ENCODE measurements at places on chromosomes 4 and X.

DNA sequence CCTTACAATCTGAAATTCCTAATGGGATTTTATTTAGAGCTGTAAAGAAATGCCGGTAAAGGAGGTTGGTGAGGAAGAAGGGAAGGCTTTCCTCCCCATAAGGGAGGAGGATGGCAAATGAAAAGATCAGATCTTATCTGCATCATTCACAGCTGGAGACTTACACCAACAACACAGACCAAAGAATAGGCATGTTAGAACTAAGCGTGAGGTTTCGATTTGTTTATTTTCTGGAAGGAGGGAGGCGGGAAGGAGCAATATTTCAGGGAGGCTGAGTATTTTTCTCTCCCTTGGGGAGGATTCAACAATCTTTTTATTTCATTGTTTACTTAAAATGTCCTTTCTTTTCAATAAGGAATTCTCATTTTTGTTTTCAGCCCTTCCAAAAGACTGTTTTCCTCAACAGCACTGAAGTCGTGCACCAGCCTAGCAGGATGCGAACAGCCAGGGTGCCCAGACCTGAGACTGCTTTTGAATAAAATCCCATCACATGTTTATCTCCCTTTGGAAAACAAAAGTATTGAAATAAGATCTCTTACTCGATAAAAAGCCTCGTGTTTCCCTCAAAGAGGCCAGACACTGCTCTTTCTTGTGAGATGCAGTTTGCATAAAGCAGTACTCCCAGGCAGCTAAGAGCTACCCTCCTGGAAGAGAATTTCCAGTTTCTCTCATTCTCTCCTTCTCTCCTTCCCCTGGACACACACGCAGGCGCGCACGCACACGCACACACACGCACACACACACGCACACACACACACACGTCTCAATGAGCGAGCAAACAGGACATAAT is 236.1 kb downstream of the MGST2 start:
- no peak overlapping the region for H3K27ac ChIP-seq
- peaks cover 17% of the 10 kb centered on the region for H3K4me1 ChIP-seq
- H3K36me3 ChIP-seq = no peaks in the 10 kb centered on the region
- DNase-seq = no peak

GRCh38 chr4:14792702-14793227 is 209.5 kb upstream of the CPEB2 start:
- no peak overlapping the region for H3K27ac ChIP-seq
- no peaks in the 10 kb centered on the region for H3K27me3 ChIP-seq
- H3K4me1 ChIP-seq = no peaks in the 10 kb centered on the region
- no peaks in the 10 kb centered on the region for H3K36me3 ChIP-seq
- DNase-seq = no peak
- H3K4me3 ChIP-seq = no peak overlapping the region

- H3K27ac ChIP-seq = no peak overlapping the region
- H3K36me3 ChIP-seq = no peaks in the 10 kb centered on the region
- no peaks in the 10 kb centered on the region for H3K27me3 ChIP-seq
Measured at GRCh38 chr4:168695288-168695687, 198.4 kb downstream of the PALLD start.

- no peak overlapping the region for H3K4me3 ChIP-seq
- no peak overlapping the region for H3K27ac ChIP-seq
- H3K27me3 ChIP-seq = no peaks in the 10 kb centered on the region
- DNase-seq = no peak
- H3K36me3 ChIP-seq = no peaks in the 10 kb centered on the region
- no peaks in the 10 kb centered on the region for H3K4me1 ChIP-seq
Measured at GRCh38 chr4:52648836-52649235, 10.3 kb downstream of the USP46 start.

DNA sequence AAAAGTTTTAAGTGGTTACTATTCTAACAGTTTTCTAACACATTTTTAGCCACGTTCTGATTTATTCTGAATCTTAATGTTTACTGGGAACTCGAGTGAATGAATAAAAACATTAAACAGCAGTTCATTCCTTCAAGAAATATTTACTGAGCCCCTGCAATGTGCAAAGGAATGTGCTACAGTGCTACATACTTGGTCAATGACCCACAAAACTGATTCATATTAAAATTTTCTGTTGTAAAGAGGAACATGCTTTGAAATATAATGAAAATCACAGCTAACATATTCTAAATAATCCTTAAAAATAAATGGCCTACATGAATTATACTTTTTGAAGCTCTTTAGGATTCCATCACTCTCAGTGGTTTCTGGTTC is 78.7 kb downstream of the ARAP2 start:
- no peak for DNase-seq
- no peak overlapping the region for H3K27ac ChIP-seq
- H3K27me3 ChIP-seq = no peaks in the 10 kb centered on the region
- no peaks in the 10 kb centered on the region for H3K36me3 ChIP-seq

DNA sequence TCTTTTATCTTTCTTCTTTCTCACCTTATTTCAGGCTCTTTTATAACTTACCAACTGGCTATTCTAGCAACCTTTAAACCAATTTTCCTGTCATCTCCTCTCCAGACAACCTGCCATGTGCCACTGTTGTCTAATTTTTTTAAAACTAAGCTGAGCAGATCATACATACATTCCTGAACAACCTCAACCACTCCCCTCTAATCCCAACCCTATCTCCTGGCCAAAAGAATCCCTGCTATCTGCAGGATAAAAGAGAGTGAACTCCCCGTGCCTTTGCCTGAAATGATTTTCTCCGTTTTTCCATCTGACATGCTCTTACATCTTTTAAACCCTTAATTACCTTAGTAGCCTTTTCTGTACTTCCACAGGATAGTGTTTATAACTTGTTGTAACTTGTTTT is 35.5 kb downstream of the DCUN1D4 start:
- DNase-seq = no peak
- H3K4me3 ChIP-seq = no peak overlapping the region
- H3K36me3 ChIP-seq = no peaks in the 10 kb centered on the region
- H3K27ac ChIP-seq = no peak overlapping the region

GRCh38 chrX:130952266-130953043 is 49.4 kb upstream of the ENOX2 start:
- H3K27me3 ChIP-seq = no peaks in the 10 kb centered on the region
- no peaks in the 10 kb centered on the region for H3K36me3 ChIP-seq
- H3K27ac ChIP-seq = no peak overlapping the region
- no peak overlapping the region for H3K4me3 ChIP-seq
- DNase-seq = no peak

GRCh38 chr4:52037689-52038102 is 403 bp downstream of the SGCB start:
- no peak for DNase-seq
- no peaks in the 10 kb centered on the region for H3K36me3 ChIP-seq
- no peaks in the 10 kb centered on the region for H3K27me3 ChIP-seq
- no peak overlapping the region for H3K27ac ChIP-seq
- H3K4me3 ChIP-seq = peak overlapping the region; percentile 60
- H3K4me1 ChIP-seq = peaks cover 8% of the 10 kb centered on the region

DNA sequence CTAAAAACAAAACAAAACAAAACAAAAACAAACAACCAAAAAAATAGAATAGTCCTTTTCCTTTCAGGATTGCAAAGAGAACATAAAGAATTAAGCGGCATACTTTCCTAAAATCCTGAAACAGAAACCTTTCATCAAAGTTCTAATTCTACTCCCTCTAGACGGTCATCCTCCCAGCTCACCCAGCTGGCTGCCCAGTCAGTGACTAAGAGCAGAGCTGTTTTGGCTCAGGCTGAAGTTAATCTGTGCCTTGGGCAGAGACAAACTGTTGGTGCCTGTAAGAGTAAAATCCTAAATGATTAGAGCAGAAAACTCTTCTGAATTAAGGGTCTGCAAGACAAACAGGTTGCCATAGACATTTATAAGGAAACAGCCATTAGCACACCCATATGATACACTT is 17.6 kb upstream of the WAS start:
- no peak for DNase-seq
- H3K27ac ChIP-seq = no peak overlapping the region
- H3K36me3 ChIP-seq = no peaks in the 10 kb centered on the region
- H3K27me3 ChIP-seq = no peaks in the 10 kb centered on the region

DNA sequence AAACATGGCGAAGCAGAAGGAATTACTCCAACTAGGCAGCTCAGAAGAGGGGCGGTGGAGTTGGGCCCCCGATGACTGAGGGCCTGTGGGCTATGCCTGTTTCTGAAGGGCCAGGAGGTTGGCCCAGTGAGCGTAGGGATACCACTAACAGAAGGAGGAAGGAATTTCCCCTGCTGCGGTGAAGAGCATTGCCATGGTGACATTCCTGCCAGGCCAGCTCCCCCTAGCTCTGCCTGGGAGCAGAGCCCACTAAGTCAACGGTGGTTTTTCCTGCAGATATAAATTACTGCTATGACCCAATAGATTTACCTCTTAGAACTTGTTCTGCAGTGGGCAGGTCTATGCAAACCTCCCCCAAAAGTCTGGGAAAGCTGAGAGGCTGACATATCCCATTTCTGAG is 28.9 kb upstream of the HMX1 start:
- H3K4me3 ChIP-seq = no peak overlapping the region
- no peaks in the 10 kb centered on the region for H3K27me3 ChIP-seq
- no peak overlapping the region for H3K27ac ChIP-seq
- H3K36me3 ChIP-seq = no peaks in the 10 kb centered on the region

DNA sequence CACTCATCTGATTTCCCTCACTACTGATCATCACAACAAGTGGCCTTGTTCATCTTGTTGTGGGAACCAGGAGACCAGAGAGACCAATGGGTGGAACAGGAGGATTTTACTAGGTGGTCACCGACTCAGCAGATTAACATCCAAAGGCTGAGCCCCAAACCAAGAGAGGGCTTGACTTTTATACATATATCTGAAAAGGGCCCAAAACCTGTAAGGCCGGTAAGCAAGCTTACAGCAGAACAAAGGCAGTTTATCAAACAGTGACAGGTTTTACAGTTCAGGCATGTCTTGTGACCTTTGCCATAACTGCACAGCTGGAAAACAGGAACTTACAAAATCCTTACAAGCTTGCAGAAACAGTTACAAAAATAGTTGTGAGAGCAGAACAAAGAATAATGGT is 195.9 kb downstream of the OR13H1 start:
- no peak overlapping the region for H3K27ac ChIP-seq
- H3K36me3 ChIP-seq = no peaks in the 10 kb centered on the region
- no peaks in the 10 kb centered on the region for H3K27me3 ChIP-seq
- H3K4me1 ChIP-seq = no peaks in the 10 kb centered on the region

DNA sequence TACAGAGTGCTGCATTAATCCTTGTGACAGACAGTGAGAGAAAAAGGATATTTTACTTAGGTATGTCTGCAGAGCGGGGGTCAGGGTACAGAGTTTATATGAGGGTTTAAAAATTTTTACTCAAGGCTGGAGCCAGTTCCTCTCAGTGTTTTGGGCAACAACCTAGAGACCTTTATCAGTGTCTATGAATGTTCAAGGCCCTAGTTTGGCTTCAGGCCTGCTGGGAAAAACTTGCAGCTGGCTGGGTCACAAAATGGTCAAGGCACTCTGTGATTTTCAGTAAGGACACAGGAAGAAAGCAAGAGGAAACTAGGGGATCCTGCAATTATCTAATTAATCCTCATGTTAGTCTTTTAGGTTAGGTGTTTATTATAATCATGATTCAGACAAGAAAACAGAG is 10.8 kb upstream of the C4orf54 start:
- no peak overlapping the region for H3K27ac ChIP-seq
- DNase-seq = no peak
- H3K36me3 ChIP-seq = no peaks in the 10 kb centered on the region
- H3K4me3 ChIP-seq = no peak overlapping the region

- no peaks in the 10 kb centered on the region for H3K27me3 ChIP-seq
- no peak overlapping the region for H3K4me3 ChIP-seq
- H3K4me1 ChIP-seq = no peaks in the 10 kb centered on the region
- no peak overlapping the region for H3K27ac ChIP-seq
- H3K36me3 ChIP-seq = no peaks in the 10 kb centered on the region
- no peak for DNase-seq
Measured at GRCh38 chrX:118569676-118570075, 74.1 kb downstream of the DOCK11 start.

- H3K4me1 ChIP-seq = peaks cover 5% of the 10 kb centered on the region
- H3K27ac ChIP-seq = peak overlapping the region; percentile 1
- no peak overlapping the region for H3K4me3 ChIP-seq
- H3K36me3 ChIP-seq = no peaks in the 10 kb centered on the region
- no peaks in the 10 kb centered on the region for H3K27me3 ChIP-seq
Measured at GRCh38 chrX:12987900-12988594, 13.1 kb downstream of the TMSB4X start.

DNA sequence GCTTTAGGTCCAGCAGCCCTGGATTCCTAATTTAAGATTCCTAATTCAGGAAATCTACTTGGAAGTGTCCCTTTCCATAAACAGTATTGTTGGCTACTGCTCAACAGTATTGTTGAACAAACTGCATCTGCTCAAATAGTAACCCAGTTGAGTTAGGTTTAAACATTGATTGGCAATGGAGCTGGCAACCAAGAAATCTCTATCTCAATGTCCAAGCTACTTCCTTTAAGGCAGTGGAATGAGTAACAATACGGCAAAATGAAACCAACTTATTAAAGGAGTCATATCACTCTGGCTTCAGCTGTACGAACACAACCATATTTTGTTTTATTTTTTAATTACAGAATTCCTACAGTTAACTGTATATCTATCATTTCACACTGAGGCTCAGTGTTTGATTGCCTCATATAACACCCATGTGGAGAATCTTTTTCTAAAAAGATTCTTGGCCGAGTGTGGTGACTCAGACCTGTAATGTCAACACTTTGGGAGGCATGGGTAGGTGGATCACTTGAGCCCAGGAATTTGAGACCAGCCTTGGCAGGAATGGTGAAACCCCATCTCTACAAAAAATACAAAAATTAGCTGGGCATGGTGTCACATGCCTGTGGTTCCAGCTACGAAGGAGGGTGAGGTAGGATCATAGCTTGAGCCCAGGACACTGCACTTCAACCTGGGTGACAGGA is 71.7 kb upstream of the IL13RA1 start:
- H3K36me3 ChIP-seq = no peaks in the 10 kb centered on the region
- no peak for DNase-seq
- no peak overlapping the region for H3K27ac ChIP-seq
- H3K27me3 ChIP-seq = no peaks in the 10 kb centered on the region
- H3K4me1 ChIP-seq = no peaks in the 10 kb centered on the region
- no peak overlapping the region for H3K4me3 ChIP-seq

GRCh38 chr4:67558493-67558892 is at the start of gene STAP1:
Gene STAP1 (plus strand): TSS chr4:67558727. CDS start chr4:67558810, 83 bp downstream.
- H3K27me3 ChIP-seq = no peaks in the 10 kb centered on the region
- no peak within 1 kb of the TSS for H3K4me3 ChIP-seq
- DNase-seq = no peak
- H3K4me1 ChIP-seq = no peaks in the 10 kb centered on the region

DNA sequence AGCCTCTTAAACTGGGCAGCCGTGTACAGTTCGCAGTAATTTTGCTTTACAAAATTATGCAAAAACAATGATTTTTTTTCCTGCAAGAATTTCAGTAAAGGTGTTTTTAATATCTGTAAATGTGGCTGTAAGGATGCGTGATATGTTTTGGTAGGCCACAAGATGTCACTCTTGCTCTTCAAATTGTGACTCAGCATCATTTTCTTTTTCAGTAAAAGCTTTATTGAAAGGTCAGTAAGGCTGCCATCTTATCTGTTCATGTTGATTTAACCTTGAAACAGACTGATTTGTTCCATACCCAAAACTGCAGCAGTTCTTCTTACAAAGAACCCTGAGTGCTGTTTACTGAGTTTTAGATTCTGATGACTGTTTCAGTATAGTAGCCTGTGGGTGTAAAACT is 39.9 kb downstream of the TXLNG start:
- peaks cover 6% of the 10 kb centered on the region for H3K36me3 ChIP-seq
- H3K4me3 ChIP-seq = no peak overlapping the region
- peaks cover 3% of the 10 kb centered on the region for H3K4me1 ChIP-seq
- no peak for DNase-seq
